ENCODE measurements at places on chromosomes 2 and 18.

- DNase-seq = no peak
Observed at GRCh38 chr18:65721619-65722018, 29.2 kb upstream of the CDH7 start.

GRCh38 chr2:238763471-238763995 lies 84.4 kb upstream of the TWIST2 start:
- DNase-seq = no peak

- no peak for DNase-seq
Observed at GRCh38 chr18:65753520-65753919, 2.7 kb downstream of the CDH7 start.

- no peak for DNase-seq
Observed at GRCh38 chr18:55878224-55878623, 290.2 kb upstream of the TCF4 start.

- DNase-seq = no peak
Observed at GRCh38 chr2:118981632-118982031, 39.6 kb downstream of the MARCO start.

DNA sequence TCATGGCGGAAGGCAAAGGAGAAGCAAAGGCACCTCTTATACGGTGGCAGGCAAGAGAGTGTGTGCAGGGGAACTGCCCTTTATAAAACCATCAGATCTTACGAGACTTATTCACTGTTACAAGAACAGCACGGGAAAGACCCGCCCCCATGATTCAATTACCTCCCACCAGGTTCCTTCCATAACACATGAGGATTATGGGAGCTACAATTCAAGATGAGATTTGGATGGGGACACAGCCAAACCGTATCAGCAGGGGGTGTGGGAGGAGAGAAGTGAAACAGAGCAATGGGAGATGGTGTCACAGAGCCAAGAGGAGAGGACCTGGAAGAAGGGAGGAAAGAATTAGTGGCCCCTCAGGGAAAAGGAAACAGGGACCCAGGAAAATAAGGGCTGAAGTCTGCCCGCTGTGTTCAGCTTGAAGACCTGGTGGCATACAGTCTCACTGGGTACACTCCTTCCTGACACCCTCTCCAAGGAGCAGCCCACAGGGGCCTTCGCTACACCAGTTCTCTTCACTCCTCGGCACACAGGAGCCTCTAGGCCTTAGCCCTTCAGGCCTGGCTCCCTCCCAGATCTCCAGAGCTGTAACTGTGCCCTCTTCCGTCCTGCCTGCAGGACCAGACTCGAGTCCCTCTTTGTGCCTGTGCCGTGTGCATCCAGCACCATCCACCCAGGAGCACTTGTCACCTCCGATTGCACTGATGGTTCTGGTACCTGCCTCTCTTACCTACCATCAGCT lies 262.1 kb downstream of the EIPR1 start:
- no peak for DNase-seq

Data from RWPE1 (cell line).